HFFc6 (cell line): ENCODE measurements at places on chromosomes 11 and 22.
A peak's percentile ranks its signal among the peaks of the same experiment; 100 is the strongest.

DNA sequence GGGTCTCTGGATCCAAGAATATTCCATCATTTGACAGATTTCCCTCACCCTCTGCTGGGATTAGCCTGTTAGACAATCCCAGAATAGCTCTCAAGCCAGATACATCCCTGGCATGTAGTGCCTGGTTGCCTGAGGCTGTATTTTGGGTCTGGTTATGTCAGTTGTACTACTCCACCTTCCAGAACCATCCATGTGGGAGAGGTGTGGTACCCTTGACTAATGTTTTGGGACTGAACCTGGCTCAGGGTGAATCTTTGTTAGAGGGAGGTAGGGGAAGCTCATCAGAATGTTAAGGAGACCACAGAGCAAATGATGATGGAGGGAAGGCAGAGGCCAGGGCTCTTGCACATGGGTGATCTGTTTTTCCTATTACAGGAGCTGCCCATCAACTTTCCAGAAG is 5.2 kb downstream of the C11orf52 start:
- peak overlapping the region; percentile 94 for H3K27ac ChIP-seq
- peak overlapping the region; percentile 77 for H3K4me3 ChIP-seq
- peaks cover 64% of the 10 kb centered on the region for H3K4me1 ChIP-seq
- H3K27me3 ChIP-seq, result no peaks in the 10 kb centered on the region; the same call in 1 of the 2 replicates
- DNase-seq, result peak; percentile 30

DNA sequence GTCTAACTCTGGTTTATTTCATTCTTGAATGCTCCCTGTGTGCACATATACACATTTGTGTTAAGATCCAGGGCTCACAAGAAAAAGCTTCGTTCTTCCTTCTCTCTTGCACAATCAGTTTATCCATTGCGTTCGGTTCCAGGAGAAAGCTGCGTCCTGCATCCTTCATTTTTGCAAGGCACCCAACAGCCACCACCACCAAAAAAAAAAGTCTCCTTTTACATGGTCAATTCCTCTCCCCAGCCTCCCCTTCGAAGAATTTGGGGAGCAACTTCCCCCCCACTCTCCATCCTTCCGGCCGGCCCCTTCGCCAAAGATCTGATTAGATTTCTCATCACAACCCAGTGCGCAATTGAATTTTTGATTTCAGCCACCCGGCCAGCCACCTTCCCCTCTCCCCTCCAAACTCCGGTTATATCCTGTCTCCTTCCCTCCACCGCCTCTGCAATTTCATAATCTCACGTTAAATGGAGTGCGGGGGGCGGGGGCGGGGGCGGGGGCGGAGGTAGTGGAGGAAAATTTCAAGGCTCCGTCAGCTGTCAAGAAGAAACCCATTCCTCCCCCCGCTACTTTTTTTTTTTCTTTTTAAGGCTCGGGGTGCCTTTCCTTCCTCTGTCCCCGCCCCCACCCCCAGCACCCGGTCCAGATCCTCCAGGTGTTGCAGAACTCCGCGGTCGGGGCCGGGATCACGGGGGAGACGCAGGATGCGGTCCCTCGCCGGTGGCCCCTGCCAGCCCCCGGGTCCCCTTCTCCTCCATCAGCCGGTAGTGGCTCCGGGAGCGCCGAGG is 1166.5 kb downstream of the LRRC4C start:
- H3K27ac ChIP-seq, result no peak overlapping the region
- H3K4me3 ChIP-seq, result peak overlapping the region; percentile 86
- peaks cover 21% of the 10 kb centered on the region for H3K4me1 ChIP-seq
- DNase-seq, result no peak
- H3K27me3 ChIP-seq, result peaks cover 5% of the 10 kb centered on the region

- peaks cover 42% of the 10 kb centered on the region for H3K4me1 ChIP-seq
- no peak for DNase-seq
- peak overlapping the region; percentile 72 for H3K4me3 ChIP-seq
- H3K36me3 ChIP-seq, result peaks cover 26% of the 10 kb centered on the region
- H3K27me3 ChIP-seq, result no peaks in the 10 kb centered on the region
- H3K27ac ChIP-seq, result peak overlapping the region; percentile 78
Observed at GRCh38 chr22:31085928-31086327, 4.8 kb downstream of the SMTN start.

DNA sequence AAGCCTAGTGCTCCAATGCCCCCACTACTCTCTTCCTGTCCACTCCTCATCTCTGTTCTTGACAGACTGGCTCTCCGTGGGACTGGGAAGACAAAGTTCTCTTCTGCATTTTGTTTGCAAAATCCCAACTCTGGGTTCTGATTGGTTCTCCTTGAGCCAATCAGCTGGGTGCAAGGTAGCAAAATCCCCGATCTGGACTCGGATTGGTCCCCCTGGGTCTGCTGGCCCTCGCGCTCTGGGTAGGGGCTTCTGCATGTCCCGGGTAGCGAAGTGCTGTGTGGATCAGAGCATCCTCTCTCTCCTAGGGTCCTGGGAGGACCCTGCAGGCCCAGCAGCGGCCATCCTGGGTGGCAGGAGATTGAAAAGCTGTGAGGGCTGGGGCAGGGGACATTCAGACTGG is 22.3 kb upstream of the A4GALT start:
- DNase-seq, result no peak
- peaks cover 27% of the 10 kb centered on the region for H3K4me1 ChIP-seq
- no peak overlapping the region for H3K4me3 ChIP-seq
- H3K27me3 ChIP-seq, result peaks cover 7% of the 10 kb centered on the region

DNA sequence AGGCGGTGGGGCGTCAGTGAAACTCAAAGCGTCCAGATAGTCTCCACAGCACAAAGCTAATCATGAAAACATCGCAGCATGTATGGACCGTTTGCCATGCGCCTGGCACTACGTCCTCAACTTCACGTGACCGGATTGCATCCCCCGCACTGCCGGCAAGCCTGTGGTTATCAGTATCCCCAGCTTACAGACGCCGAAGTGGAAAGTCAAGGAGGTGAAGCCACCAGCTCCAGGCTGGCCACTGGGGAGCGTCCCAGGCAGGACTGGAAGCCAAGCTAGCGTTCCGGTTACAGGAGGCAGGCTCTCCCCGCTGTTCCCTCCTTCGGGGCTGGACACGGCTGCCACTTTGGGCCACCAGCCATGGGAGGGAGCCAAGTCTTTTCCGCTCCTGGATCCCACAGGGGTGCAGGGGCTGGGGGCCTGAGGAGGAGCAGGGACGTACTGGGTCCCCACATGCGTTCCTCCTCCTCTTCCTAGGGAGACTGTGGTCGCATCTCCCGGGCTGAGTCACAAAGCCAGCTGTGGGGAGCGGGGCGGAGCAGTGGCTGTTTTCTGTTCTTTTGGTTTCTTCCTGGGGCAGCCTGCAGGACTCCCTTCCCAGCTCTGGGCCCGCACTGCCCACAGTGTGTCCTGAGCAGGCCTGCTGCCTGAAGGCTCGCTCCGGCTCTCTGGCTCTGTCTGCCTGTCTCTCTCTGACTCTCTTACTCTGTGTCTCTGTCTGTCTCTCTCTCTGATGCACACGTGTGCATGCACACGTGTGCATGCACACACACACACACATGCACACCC is 4.3 kb upstream of the OSBPL5 start:
- peak overlapping the region; percentile 78 for H3K4me3 ChIP-seq
- peak; percentile 78 for DNase-seq
- H3K27ac ChIP-seq, result peak overlapping the region; percentile 68
- H3K27me3 ChIP-seq, result peaks cover 14% of the 10 kb centered on the region
- no peaks in the 10 kb centered on the region for H3K36me3 ChIP-seq
- H3K4me1 ChIP-seq, result peaks cover 21% of the 10 kb centered on the region

GRCh38 chr11:122343210-122343609 is 227.2 kb upstream of the BLID start:
- no peak overlapping the region for H3K4me3 ChIP-seq
- H3K36me3 ChIP-seq, result no peaks in the 10 kb centered on the region
- H3K27me3 ChIP-seq, result peaks cover 17% of the 10 kb centered on the region

DNA sequence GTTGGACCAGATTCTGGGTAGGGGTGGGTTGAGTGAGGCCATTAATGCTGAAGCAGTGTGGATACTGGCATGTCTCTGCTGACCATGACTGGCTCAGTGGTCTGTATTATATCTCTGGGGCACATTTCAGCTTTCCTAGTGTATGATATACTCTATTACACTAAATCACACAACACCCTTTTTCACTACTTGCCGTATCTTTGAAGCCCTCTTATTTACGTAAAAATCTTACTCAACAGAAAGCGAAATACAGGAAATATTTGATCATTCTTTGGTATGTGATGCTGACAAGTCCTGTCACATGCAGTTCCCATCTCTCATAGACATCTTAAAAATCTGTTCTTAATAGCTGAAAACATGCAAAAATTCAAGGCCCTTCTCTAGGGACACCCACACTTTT is 40.3 kb downstream of the OR5B17 start:
- H3K36me3 ChIP-seq, result peaks cover 9% of the 10 kb centered on the region
- DNase-seq, result peak; percentile 51
- no peaks in the 10 kb centered on the region for H3K27me3 ChIP-seq
- H3K4me1 ChIP-seq, result peaks cover 68% of the 10 kb centered on the region
- H3K4me3 ChIP-seq, result peak overlapping the region; percentile 65

GRCh38 chr11:107591378-107592230 is 657 bp downstream of the ELMOD1 start:
- peaks cover 28% of the 10 kb centered on the region for H3K27me3 ChIP-seq
- no peak for DNase-seq
- H3K27ac ChIP-seq, result no peak overlapping the region
- peaks cover 36% of the 10 kb centered on the region for H3K4me1 ChIP-seq

DNA sequence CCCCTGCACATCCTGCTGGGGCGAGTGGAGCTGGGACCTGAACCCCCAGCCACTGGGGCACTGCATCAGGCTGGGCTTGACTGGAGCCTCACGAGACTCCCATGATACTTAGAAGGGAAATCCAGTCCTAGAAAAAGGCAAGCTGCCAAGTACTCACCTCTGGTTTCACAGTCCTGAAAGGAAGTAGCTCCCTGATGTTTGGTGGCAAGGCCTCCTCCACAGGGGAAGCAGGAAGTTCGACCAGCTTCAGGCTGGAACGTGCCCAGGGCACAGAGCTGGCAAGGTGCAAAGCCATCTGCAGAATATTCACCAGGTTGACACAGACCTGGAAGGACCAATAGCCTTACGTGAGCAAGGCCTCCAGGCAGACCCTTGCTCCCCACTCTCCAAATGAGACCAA is 26.8 kb upstream of the NRIP3 start:
- H3K4me3 ChIP-seq, result no peak overlapping the region
- no peak overlapping the region for H3K27ac ChIP-seq
- DNase-seq, result no peak
- H3K36me3 ChIP-seq, result no peaks in the 10 kb centered on the region

DNA sequence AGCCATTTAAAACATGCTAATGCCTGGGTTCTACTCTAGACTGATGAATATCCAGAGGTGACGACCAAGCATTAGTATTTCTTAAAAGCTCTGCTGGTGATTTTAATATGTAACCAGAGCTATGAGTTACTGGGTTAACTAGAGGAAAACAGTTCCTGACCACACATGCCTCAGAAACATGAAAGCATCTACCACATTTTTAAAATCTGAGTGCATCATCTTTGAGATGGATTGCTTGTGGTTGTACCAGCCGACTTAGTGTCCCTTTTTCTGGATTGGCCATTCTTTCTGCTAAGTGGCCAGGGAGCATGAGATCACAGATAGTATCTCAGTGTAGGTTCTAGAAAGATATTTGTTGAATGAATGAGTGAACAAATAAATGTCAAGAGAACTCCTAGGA is 152.4 kb downstream of the NTM start:
- no peaks in the 10 kb centered on the region for H3K4me1 ChIP-seq
- peaks cover 9% of the 10 kb centered on the region for H3K27me3 ChIP-seq
- no peak for DNase-seq
- H3K36me3 ChIP-seq, result no peaks in the 10 kb centered on the region
- no peak overlapping the region for H3K27ac ChIP-seq

- no peak for DNase-seq
- H3K4me3 ChIP-seq, result no peak overlapping the region
- peaks cover 6% of the 10 kb centered on the region; the same call in 1 of the 2 replicates for H3K36me3 ChIP-seq
- no peak overlapping the region for H3K27ac ChIP-seq
- H3K4me1 ChIP-seq, result peaks cover 46% of the 10 kb centered on the region
- peaks cover 2% of the 10 kb centered on the region; the same call in 1 of the 2 replicates for H3K27me3 ChIP-seq
Observed at GRCh38 chr11:77283101-77283500, 18.4 kb downstream of the GDPD4 start.

GRCh38 chr11:2540992-2541680 is 96.3 kb downstream of the KCNQ1 start:
- H3K4me3 ChIP-seq, result no peak overlapping the region
- no peaks in the 10 kb centered on the region for H3K4me1 ChIP-seq
- no peaks in the 10 kb centered on the region for H3K36me3 ChIP-seq

GRCh38 chr11:84136926-84137325 is 850.8 kb upstream of the CCDC90B start:
- H3K27me3 ChIP-seq, result no peaks in the 10 kb centered on the region; the same call in 1 of the 2 replicates
- no peaks in the 10 kb centered on the region for H3K36me3 ChIP-seq
- H3K4me3 ChIP-seq, result no peak overlapping the region
- H3K4me1 ChIP-seq, result no peaks in the 10 kb centered on the region
- DNase-seq, result no peak
- no peak overlapping the region for H3K27ac ChIP-seq

GRCh38 chr11:5204787-5205186 is 4.3 kb upstream of the OR51V1 start:
- no peaks in the 10 kb centered on the region for H3K27me3 ChIP-seq
- no peaks in the 10 kb centered on the region for H3K36me3 ChIP-seq
- no peak overlapping the region for H3K27ac ChIP-seq
- peak; percentile 75 for DNase-seq

- peaks cover 1% of the 10 kb centered on the region; the same call in 1 of the 2 replicates for H3K27me3 ChIP-seq
- no peak overlapping the region for H3K4me3 ChIP-seq
- DNase-seq, result no peak
- H3K27ac ChIP-seq, result no peak overlapping the region
Observed at GRCh38 chr11:1293619-1294015, 15.8 kb downstream of the TOLLIP start.

DNA sequence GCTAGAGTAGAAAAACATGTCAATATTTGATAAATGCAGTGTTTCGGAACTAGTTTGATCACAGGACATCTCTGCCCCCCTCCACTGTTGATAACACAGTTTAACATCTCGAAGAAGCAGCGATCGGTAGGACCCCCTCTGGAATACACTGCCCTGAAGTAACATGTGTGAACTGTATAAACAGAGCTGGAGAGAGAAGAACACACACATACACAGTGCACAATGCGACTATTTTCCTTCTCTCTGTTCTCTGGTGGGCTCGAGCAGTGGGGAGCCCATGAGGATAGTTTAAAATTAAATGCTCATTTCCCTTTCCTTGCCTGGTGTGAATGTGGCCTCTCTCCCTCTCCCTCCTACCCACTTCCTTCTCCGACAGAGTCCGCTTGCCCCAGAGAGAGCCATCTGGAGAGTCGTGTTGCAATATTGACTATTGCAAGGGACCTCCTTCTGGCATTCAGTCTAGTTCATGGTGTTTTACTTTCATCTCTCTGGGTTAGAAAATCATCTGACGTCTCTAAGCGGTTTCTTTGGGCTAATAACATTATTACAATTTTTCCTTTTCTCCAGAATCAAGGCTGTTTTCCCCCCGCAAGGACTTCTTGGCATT is 51.6 kb upstream of the BARX2 start:
- no peak for DNase-seq
- no peak overlapping the region for H3K27ac ChIP-seq
- H3K36me3 ChIP-seq, result no peaks in the 10 kb centered on the region
- peaks cover 4% of the 10 kb centered on the region; the same call in 1 of the 2 replicates for H3K27me3 ChIP-seq
- H3K4me1 ChIP-seq, result peaks cover 11% of the 10 kb centered on the region
